ENCODE measurements at places on chromosomes 2 and 18.

DNA sequence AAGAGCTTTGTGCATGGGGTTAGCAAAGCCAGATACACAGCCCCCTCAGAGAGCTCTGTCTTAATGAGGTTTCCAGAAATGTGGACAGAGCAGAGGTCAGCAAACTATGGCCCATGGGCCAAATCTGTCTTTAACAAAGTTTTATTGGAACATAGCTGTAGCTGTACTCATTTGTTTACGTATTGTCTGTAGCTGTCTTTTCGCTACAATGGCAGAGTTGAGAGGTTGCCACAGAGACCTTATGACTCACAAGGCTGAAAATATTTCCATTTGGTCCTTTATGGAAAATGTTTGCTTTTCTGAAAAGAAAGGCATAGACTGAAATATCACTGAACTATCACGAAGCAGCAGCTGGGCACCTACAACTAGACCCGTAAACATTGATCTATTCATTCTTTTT lies 841.8 kb downstream of the SLC4A3 start:
- no peak for DNase-seq

GRCh38 chr2:156687715-156688114 lies 251.5 kb downstream of the GPD2 start:
- DNase-seq: no peak

GRCh38 chr2:36357847-36358659 lies 2.5 kb downstream of the CRIM1 start:
- no peak for DNase-seq

DNA sequence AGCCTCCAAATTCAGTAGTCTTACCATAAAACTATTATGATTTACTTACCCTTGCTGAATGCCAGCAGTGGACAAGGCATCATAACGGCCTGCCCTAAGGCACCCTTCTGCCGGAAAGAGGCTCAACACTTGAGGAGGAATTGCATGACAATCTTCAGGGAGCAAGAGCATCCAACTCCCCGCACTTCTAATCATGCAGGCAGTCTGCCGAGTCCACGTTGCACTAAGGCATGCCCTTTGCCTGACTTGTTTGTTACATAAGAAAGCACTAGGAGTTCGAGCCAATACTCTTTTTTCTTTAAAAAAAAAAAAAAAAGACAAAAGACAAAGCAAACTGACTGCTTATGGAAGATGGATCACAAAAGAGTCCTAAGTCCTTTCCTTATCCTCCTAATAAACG lies 17.9 kb upstream of the SPTBN1 start:
- no peak for DNase-seq

DNA sequence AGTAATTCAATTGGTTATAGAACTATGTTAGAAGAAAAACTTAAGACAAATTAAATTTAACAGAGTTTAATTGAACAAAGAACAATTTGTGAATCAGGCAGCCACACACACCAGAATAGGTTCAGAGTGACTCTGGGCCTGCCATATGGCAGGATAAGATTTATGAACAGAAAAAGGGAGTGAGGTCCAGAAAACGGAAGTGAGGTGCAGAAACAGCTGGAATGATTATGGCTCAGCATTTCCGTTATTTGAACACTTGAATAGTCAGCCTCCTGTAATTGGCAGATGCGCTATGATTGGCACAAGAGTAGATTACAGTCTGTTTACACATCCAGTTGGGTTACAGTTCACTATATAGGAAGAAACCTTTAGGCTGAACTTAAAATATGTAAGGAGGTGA lies 99.0 kb downstream of the MBD2 start:
- DNase-seq: no peak

DNA sequence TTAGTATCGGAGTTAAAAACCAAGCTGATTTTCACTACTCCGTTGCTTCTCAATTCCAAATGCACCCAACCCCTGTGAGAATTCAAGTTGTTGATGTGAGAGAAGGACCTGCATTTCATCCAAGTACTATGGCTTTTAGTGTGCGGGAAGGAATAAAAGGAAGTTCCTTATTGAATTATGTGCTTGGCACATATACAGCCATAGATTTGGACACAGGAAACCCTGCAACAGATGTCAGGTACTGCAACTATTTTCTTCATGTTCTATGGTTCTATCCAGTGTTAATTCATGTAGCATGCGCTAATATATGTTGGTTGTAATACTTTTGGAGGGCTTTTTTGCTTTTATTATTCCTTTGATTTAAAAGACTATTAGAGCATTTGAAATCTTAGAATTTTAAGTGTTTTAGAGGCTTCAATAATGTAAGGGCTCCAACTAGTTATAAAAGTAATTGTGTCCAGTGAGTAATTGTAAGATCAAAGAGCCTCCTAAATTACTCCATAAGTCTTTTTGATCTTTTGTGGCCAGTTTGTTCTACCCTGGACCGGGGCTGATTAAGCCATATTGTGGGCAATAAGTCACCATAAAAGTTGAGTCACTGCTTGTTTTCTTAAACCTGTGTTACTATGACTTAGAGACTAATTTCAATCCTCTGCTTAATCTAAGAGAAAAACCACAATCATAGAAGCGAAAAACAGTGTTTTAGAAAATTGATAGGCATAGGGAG lies 22.9 kb downstream of the DSG4 start:
- no peak for DNase-seq

DNA sequence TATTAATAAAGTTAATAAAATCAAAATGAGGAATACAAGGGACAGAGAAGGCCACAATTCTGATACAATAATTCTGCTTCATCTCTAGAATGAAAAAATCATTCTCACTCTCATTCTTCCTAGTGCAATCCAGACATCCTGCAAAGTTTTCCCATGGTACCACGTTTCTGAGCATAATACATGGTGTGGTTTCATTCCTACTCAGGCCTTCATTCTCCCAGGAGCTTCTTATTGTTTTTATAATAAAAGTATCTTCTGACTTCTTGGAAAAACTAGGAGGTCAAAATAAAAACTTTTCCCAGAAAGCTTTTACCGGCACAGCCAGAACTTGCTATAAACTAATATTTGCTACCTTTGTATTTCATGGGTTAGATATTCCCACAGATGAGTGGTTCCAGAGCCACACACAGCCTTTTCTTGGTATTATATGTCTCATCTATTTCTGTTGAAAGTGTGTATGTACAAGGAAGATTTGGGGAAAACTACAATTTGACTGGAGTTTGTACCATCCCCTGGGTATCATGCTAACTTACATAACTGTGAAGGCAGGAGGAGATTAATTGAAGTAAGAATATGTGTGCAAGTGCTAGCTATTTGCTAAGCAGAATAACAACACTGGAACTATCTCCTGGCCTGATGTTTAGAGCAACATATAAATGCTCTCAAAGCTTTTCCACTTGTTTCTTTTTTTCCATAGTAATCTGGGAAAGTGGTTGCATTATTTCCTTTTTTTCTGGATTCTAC lies 82.3 kb downstream of the NRXN1 start:
- no peak for DNase-seq

- no peak for DNase-seq
Observed at GRCh38 chr2:203987959-203988358, 51.4 kb downstream of the ICOS start.

DNA sequence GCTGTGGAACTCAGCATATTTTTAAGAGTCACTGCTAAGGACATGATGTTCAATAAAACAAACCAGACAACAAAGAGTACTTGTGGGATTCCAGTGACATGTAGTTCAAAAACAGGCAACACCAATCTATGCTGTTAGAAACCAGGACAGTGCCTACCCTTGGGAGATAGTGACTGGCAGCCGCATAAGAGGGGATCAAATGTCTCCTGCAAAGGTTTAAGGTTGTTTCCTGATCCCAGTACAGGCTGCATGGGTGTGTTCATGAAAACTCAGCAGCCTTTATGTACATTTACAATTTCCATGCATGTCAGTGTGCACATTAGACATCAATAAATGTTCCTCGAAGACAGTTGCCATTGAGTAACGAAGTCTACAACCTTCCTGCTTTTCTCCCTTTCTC lies 183.8 kb downstream of the PID1 start:
- DNase-seq: no peak

GRCh38 chr2:128523457-128523856 lies 204.8 kb upstream of the HS6ST1 start:
- no peak for DNase-seq

DNA sequence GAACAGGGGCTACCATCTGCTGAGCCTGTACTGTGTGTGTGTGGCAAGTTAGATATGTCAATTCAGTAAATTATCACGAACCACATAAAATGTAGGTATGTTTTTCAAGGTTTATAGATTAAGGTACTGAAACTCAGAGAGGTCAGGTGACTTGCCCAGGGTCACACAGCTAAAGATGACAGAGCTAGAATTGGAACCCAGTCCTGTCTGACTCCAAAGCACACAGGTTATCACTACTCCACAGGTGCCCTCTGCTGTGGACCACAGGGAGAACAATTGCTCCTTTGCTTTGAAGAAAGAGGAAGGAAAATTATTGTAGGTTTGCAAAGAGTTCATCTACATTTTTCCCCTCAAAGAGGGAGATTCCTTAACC lies 229.7 kb upstream of the AGAP1 start:
- DNase-seq: no peak

GRCh38 chr2:2237563-2237962 lies 93.5 kb downstream of the MYT1L start:
- no peak for DNase-seq

GRCh38 chr2:17780546-17780945 lies 26.6 kb downstream of the GEN1 start:
- DNase-seq: no peak

DNA sequence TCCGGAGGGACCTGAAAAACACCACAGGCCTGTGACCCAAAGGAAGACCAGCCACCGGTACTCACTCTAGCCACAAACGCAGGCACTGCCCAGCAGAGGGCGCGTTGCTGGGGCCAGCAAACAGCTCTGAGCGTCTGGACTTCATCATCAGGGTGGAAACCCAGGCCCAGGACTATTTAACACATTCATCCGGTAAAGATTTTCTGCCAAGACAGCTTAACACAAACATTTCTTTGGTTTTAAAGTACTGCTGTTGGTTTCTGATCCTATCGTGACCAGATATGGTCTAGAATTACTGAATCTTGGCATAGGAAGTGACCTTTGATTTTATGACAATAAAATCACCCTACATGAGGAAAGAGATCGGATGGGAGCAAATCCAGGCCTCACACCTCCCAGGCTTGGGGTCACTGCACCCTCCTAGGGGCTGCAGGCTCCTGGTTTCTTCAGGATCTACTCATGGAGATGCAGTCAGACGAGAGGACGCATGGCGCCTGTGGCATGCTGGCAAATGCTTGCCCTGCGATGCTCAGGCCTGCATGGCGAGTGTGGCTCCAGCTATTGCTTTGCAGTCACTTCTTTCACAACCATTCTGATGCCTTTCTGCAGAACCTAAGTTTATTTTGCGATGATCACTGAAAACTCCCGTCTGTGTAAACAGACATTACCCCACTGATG lies 130.4 kb downstream of the COL4A4 start:
- no peak for DNase-seq

- DNase-seq: no peak
Observed at GRCh38 chr18:46060359-46060841, 11.7 kb downstream of the PSTPIP2 start.

GRCh38 chr2:133940134-133940533 lies 313.7 kb upstream of the MGAT5 start:
- DNase-seq: no peak
